ENCODE measurements at places on chromosomes 11 and 22.

DNA sequence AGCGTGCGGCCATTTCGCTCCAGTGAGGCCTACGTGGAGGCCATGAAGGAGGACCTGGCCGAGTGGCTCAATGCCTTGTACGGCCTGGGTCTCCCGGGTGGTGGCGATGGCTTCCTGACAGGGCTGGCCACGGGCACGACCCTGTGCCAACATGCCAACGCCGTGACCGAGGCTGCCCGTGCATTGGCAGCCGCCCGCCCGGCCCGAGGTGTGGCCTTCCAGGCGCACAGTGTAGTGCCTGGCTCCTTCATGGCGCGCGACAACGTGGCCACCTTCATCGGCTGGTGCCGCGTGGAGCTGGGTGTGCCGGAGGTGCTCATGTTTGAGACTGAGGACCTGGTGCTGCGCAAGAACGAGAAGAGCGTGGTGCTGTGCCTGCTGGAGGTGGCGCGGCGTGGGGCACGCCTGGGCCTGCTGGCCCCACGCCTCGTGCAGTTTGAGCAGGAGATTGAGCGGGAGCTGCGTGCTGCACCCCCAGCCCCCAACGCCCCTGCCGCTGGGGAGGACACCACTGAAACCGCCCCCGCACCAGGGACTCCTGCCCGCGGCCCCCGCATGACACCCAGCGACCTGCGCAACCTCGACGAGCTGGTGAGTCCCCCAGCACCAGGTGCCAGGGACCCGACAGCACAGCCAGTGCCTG lies 1.8 kb downstream of the GAS2L1 start:
- DNase-seq: no peak

DNA sequence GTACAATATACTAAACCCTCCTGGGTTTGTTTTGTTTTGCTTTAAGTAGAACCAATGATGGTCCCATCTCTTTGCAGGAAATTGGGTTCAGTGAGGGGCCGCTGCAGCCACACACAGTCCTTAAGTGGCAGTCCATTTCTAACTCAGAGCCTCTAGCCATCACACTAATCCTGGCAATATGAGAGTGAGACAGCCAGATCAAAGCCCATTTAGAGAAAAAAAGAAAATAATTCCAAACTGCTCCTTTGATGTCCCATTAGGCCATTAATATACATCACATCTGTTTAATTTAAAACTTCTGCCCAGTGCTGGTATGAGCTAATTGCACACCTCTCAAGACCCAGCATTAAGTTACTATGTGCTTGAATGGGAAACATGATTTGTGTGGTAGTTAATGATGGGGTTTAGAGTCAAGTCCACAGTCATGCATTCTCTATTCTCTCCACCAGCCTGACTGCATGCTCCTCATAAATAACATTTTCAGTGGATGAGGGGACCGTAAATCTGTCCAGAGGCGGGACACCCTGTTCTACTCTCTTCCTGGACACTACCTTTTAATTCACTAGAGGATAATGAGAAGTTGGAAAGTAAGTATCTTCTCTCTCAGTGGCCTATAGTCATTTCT lies 53.8 kb upstream of the BIRC3 start:
- DNase-seq: no peak

GRCh38 chr22:38429499-38430068 lies 25.4 kb downstream of the KCNJ4 start:
- DNase-seq: no peak

- DNase-seq: peak; percentile 16
These were observed 2.4 kb downstream of the PIM3 start for GRCh38 chr22:49962751-49963646.

DNA sequence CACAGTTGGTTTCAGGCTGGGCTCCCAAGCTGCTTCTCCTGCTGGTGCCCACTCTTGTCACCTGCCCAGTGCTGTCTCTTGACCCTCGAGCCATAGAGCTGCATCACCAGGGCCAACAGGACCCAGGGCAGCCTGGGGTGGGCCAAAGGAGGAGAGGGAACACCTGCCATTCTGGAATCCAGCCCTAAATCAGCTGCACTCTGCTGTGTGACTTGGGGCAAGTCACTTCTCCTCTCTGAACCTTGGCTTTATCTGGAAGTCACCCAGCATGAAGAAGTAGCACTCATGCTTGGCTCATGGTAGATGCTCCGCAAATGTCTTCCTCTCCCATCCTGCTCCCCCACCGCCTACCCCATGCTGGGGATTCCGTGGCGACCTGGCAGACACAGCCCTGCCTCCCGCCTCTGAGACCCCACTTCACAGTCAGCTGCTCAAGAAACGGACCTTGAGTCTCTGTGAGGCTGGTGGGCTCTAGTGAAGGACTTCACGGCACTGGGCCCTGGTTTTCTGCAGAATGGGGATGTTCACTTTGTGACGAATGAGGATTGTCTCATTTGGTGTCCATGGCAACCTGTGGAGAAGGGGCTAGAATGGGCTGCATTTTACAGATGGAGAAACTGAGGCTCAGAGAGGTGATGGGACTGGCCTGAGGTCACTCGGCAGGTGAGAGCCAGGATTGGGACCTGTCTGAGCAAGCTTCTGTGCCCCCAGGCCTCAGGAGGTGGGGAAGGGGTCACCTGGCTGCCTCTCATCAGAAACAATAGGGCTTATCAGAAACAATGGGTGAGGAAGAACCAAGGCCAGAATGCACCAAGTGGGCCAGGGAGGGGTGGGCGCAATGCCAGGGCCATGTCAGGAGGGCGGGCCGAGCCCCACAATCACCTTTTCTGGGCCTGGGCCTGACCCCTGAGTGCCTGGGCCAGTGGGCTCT lies 12.4 kb downstream of the EMID1 start:
- no peak for DNase-seq

- no peak for DNase-seq
These were observed 6.3 kb downstream of the PPP2R1B start for GRCh38 chr11:111759778-111760407.

- no peak for DNase-seq
These were observed 712.0 kb downstream of the TBC1D22A start for GRCh38 chr22:47474464-47474863.

DNA sequence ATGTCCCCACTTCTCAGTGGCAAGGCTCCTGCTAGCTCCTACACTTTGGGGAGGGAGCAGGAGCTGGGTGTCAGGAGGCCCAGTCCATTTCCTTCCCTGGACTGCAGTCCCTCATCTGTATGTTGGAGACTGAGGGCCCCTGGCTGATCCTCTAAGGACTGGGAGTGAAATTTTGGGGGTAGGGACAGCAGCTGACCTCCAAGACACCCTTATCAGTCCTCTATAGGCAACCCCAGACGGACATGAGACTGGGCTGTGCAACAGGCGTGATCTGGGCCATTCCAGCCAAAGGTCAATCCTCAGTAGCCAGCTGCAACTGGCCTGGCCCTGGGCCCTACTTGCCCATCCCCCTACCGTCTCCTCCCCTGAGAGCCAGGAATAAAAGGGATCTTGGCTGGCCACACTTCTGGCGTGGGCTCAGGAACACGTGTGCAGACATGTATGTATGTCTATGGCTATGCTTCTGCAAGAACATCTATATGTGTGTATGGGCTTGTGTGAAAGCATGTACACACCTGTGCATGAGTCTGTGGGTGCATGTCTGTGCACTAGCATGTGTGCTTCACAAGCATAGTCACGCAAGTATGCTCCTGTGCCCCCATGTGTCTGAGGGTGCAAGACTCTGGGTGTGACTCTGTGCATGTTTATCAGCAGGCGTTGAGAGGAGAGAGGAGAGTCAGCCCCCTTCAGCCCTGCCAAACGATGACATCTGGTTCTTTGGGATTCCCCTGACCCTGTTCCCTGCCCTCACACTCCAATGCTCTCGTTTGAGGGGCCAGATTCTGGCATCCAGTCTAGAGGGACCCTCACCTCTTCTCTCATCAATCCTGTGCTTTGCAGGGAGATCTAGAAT lies 24.6 kb upstream of the DGAT2 start:
- DNase-seq: no peak

DNA sequence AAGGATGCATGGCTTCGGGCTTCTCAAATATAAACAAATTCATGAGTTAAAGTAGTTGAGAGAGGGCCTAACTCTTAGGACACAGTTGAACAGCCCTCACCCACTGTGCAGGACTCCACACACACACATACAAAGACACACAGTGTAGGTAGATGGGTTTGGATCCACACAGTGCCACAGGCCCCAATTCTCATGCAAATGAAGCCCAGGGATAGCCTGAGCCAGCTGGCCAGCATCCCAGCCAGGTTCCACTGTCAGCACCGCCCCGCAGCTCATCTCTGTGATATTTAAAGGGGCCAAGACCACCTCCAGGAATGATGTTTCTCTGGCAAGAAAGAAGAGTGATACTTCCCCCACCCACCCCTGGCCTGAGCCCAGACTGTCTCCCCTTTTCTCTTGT lies 11.7 kb downstream of the SLC35C1 start:
- DNase-seq: no peak

DNA sequence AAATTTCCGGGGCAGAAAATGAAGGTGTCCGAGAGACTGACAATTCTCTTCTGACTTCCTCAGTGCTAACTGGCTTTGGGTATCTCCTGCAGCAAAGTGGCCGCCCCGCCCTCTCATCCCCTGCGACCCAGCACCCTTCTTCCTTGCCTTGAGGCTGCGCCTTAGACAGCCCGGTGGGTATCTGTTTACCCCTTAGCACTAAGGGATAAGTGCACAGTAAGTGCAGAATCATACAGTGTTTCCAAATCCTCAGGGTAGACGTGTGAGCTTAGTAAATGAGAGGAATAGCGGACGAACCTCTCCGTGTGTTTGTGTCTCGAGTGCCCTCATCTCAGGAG lies 368 bp upstream of the CHORDC1 start:
- no peak for DNase-seq

GRCh38 chr11:88355887-88356286 lies 18.4 kb upstream of the CTSC start:
- DNase-seq: no peak

- DNase-seq: peak; percentile 24
These were observed 378.4 kb upstream of the PITPNB start for GRCh38 chr22:28297504-28297903.

- DNase-seq: no peak
These were observed 76.0 kb upstream of the WNT7B start for GRCh38 chr22:46052801-46053562.
